ENCODE measurements at places on chromosomes 5 and 9. TPM values are rescaled to one million over a fixed set of nuclear protein-coding genes. Genes with fewer than 3 reads are reported as not detected.

The CAPSL gene
- polyA plus RNA-seq, result 0.25 TPM

The FAM153A gene
- 0.58 TPM for polyA plus RNA-seq

The GRAMD2B gene
- polyA plus RNA-seq, result 54.2 TPM

The QRFP gene
- polyA plus RNA-seq, result 0.36 TPM

The HRH2 gene
- polyA plus RNA-seq, result 2.1 TPM

The SELENOP gene
- polyA plus RNA-seq, result 2,350 TPM

The ADAMTS13 gene
- 10.4 TPM for polyA plus RNA-seq

The PCAT7 gene
- 0.84 TPM for polyA plus RNA-seq

GRCh38 chr9:78397045-78397444, 100.1 kb downstream of the PSAT1 start:
- DNase-seq, result no peak
- H3K27me3 ChIP-seq, result no peaks in the 10 kb centered on the region
- no peak overlapping the region for H3K27ac ChIP-seq
- no peaks in the 10 kb centered on the region for H3K36me3 ChIP-seq
- no peak overlapping the region for H3K4me3 ChIP-seq
- no peaks in the 10 kb centered on the region for H3K4me1 ChIP-seq

DNA sequence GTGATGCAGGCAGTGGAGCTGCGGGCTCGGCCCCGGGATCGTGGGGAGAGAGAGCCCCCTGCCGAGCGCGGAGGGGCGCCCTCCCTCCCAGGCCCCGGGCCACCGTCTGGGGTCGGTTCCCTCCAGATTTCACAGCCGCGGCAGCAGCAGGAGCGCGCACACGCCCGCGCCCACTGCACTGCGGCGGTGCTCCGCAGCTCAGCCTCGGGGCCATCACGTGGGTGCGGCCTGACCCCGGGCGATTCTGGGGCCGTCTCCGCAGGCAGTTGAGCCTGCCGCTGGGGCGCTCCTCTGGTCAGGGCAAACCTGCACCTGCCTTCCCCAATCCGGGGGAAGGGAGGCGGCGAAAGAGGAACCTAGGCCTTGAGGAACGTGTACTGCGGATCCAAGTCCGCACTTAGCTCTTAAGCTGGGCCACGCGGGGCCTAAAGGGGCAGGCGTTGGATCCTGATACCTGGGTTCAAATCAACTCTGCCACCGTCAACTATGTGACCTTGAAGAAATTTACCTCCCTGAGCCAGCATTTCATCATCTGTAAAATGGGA, 9.4 kb upstream of the DELE1 start:
- H3K27ac ChIP-seq, result no peak overlapping the region
- H3K4me1 ChIP-seq, result peaks cover 3% of the 10 kb centered on the region
- peaks cover 7% of the 10 kb centered on the region for H3K27me3 ChIP-seq
- H3K4me3 ChIP-seq, result peak overlapping the region; percentile 42
- no peaks in the 10 kb centered on the region for H3K36me3 ChIP-seq
- peak; percentile 79 for DNase-seq

DNA sequence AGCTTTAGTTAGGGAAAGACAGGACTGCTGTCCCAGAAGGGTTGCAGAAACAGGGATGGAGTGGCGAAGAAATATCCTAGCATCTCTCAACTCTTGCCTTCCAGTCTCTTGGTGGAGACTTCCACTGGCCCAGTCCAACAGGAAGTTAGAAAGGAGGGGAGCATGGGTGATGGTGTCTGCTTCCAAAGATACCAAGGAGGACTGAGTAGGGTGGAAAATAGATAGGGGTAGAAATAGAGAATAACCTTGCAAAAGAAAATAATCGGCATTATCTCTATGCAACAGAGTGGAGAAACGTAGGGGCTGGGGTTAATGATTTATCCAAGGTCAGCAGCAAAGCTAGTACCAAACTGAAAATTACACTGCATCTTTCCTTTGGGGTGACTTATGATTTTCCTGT, 242.3 kb downstream of the PSAT1 start:
- H3K4me3 ChIP-seq, result no peak overlapping the region
- H3K36me3 ChIP-seq, result no peaks in the 10 kb centered on the region
- no peaks in the 10 kb centered on the region for H3K27me3 ChIP-seq

DNA sequence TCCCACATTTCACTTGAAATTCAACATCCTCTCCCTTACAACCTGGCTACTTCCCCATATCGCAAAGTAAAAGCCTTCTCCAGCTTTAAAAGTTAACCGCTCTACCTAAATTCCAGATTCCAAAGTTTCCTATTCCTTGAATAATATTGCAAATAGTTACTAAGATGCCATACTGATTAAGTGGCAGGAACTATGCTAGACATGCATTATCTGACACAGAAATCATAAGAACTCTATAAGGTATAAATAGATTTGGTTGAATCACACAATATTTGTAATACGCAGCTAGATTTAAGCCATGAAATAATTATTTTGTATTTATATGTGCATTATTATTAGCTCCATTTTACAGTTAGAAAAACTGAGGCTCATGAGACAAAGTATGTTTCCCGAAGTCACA, 92.8 kb downstream of the NFIB start:
- no peak overlapping the region for H3K4me3 ChIP-seq
- H3K36me3 ChIP-seq, result no peaks in the 10 kb centered on the region
- no peaks in the 10 kb centered on the region for H3K27me3 ChIP-seq
- H3K4me1 ChIP-seq, result no peaks in the 10 kb centered on the region
- DNase-seq, result no peak
- no peak overlapping the region for H3K27ac ChIP-seq

- H3K4me1 ChIP-seq, result no peaks in the 10 kb centered on the region
- H3K27ac ChIP-seq, result no peak overlapping the region
- no peak for DNase-seq
- H3K36me3 ChIP-seq, result peaks cover 35% of the 10 kb centered on the region
- no peaks in the 10 kb centered on the region for H3K27me3 ChIP-seq
Measured at GRCh38 chr9:710951-711745, 130.3 kb upstream of the DMRT1 start.

- H3K27ac ChIP-seq, result no peak overlapping the region
- no peaks in the 10 kb centered on the region for H3K27me3 ChIP-seq
- no peaks in the 10 kb centered on the region for H3K4me1 ChIP-seq
- H3K36me3 ChIP-seq, result no peaks in the 10 kb centered on the region
- no peak for DNase-seq
Measured at GRCh38 chr9:92163276-92163675, 48.1 kb upstream of the SPTLC1 start.

GRCh38 chr9:6184749-6185645, 30.6 kb upstream of the IL33 start:
- no peaks in the 10 kb centered on the region for H3K36me3 ChIP-seq
- DNase-seq, result no peak
- no peak overlapping the region for H3K4me3 ChIP-seq
- H3K4me1 ChIP-seq, result no peaks in the 10 kb centered on the region
- H3K27ac ChIP-seq, result no peak overlapping the region

DNA sequence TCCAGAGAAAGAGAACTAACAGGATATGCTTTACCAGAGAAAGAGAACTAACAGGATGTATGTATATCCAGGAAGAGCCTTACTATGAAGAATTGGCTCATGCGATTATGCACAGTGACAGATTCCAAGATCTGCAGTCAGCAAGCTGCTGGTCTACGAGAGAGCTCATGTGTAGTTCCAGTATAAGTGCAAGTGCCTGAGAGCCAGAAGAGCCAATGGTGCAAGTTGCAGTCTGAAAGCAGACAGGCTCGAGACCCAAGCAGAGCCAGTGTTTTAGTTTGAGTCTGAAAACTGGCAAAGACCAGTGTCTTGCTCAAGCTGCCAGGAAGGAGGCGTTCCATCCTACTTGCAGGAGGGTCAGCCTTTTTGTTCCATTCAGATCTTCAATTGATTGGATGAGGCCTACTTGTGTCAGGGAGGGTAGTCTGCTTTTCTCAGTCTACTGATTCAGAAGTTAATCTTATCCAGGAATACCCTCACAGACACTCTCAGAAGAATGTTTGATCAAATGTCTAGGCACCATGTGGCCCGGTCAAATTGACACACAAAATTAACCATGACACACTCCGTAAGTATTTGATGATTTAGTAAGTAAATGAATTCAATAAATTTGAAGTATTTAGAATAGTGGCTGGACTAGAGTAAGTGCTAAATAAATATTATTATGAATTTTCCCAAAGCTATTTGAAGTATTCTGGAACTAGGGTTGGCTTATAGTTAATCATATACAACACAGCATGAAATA, 372.1 kb upstream of the SGCD start:
- H3K36me3 ChIP-seq, result no peaks in the 10 kb centered on the region
- peak; percentile 18 for DNase-seq
- peaks cover 27% of the 10 kb centered on the region for H3K4me1 ChIP-seq

DNA sequence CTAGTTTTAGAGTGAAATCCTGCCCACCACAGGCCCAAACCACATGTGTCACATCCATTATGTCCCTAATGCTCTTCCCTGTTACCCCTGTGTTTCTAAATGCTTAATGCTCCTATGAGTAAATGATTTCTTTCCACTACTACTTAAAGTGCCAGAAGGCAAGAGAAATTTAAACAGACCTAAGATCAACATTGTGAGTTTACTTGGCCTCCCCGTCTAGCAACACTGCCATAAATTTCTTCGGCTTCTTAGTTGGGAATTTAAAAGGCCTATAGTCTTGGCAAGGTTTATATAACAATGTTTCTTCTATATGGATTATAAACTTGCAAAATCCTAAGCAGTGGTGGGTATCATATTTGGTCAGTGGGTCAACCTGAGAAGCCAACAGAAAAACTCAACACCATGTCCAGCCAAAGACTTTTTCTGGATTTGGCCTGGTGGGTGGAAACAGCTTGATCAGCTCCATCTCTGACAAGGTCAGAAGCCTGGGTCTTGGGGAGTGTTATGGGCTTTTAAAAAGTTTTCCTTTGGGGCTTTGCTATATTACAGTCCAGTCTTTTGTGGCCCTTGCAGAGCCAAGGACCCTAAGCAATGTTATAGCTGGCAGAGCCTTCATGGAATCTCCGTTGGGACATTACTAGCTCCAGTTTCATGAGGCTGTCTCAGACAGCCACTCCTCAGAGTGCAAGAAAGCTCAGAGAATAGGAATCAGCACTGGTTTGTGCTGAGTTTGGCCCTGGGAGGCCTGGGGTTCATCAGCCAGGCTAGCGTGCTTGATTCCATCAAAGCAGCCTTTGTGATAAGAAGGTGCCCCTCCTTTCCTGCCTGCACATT, 119.8 kb downstream of the PRDM6 start:
- H3K36me3 ChIP-seq, result no peaks in the 10 kb centered on the region
- H3K4me3 ChIP-seq, result no peak overlapping the region
- no peaks in the 10 kb centered on the region for H3K27me3 ChIP-seq
- no peak for DNase-seq

GRCh38 chr5:113199122-113199905, 222.7 kb downstream of the DCP2 start:
- no peak overlapping the region for H3K4me3 ChIP-seq
- H3K27me3 ChIP-seq, result no peaks in the 10 kb centered on the region
- peaks cover 4% of the 10 kb centered on the region for H3K4me1 ChIP-seq
- H3K36me3 ChIP-seq, result no peaks in the 10 kb centered on the region
- no peak overlapping the region for H3K27ac ChIP-seq

- DNase-seq, result no peak
- H3K4me3 ChIP-seq, result no peak overlapping the region
- peaks cover 10% of the 10 kb centered on the region for H3K27me3 ChIP-seq
- no peaks in the 10 kb centered on the region for H3K36me3 ChIP-seq
Measured at GRCh38 chr5:61734966-61735365, 402.9 kb downstream of the ZSWIM6 start.

- H3K27ac ChIP-seq, result peak overlapping the region; percentile 10
- no peaks in the 10 kb centered on the region for H3K36me3 ChIP-seq
- peaks cover 9% of the 10 kb centered on the region for H3K4me1 ChIP-seq
Measured at GRCh38 chr5:172795318-172795977, 24.5 kb upstream of the DUSP1 start.

DNA sequence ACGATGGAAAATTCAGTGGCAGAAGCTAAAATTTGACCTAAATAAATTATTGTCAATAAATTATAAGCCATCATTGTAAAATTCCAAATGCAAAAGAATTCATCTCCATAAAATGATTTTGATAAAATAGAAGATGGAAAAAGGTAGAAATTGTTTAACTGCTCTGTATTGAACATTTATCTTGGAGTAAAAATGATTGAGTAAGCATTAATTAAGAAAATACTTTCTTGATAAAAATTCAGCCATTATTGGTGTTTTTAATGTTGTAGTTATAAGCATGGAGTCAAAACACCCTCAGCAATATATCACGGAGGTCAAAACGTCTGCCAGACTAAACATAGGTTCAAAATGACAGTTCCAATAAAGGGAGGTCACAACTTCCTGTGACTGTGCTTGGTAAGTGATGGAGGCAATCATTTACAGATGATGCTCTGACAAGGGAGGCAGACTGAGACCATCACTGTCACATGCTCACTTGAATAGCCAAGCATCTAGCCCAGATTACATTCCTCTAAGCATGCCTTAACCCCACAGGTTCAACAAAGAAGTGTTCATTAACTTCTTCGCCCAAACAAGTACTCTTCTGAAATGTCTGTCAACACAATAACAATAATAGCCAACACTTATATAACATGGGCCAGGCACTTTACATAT, 69.5 kb downstream of the SH3TC2 start:
- no peaks in the 10 kb centered on the region for H3K36me3 ChIP-seq
- H3K27me3 ChIP-seq, result peaks cover 4% of the 10 kb centered on the region
- H3K4me1 ChIP-seq, result no peaks in the 10 kb centered on the region
- DNase-seq, result peak; percentile 5

- no peak overlapping the region for H3K27ac ChIP-seq
- peaks cover 22% of the 10 kb centered on the region for H3K4me1 ChIP-seq
- peak; percentile 56 for DNase-seq
Measured at GRCh38 chr5:16934123-16934522, 2.0 kb downstream of the MYO10 start.

GRCh38 chr5:170597872-170598271, 94.1 kb downstream of the KCNIP1 start:
- peaks cover 2% of the 10 kb centered on the region for H3K4me1 ChIP-seq
- H3K36me3 ChIP-seq, result no peaks in the 10 kb centered on the region
- peak overlapping the region; percentile 9 for H3K27ac ChIP-seq
- H3K27me3 ChIP-seq, result no peaks in the 10 kb centered on the region

- no peak for DNase-seq
- no peaks in the 10 kb centered on the region for H3K27me3 ChIP-seq
- H3K4me1 ChIP-seq, result no peaks in the 10 kb centered on the region
- H3K27ac ChIP-seq, result no peak overlapping the region
Measured at GRCh38 chr5:42108468-42108867, 183.4 kb downstream of the FBXO4 start.

- no peak for DNase-seq
- peaks cover 3% of the 10 kb centered on the region for H3K27me3 ChIP-seq
- no peak overlapping the region for H3K27ac ChIP-seq
- H3K4me1 ChIP-seq, result no peaks in the 10 kb centered on the region
- no peaks in the 10 kb centered on the region for H3K36me3 ChIP-seq
Measured at GRCh38 chr5:135741040-135741439, 93.4 kb upstream of the SLC25A48 start.

GRCh38 chr5:17828681-17829080, 194.4 kb downstream of the TAF11L14 start:
- H3K27ac ChIP-seq, result no peak overlapping the region
- no peaks in the 10 kb centered on the region for H3K4me1 ChIP-seq
- DNase-seq, result no peak
- H3K27me3 ChIP-seq, result no peaks in the 10 kb centered on the region
- H3K4me3 ChIP-seq, result no peak overlapping the region

Data from large intestine (tissue), 12 donors.